H4 (cell line): ENCODE measurements at places on chromosomes 3 and 15. TPM values are rescaled to one million over a fixed set of nuclear protein-coding genes. Genes with fewer than 3 reads are reported as not detected.

- no peak for DNase-seq
Observed at GRCh38 chr3:109899925-109900324, 562.6 kb upstream of the DPPA4 start.

HGD gene
- 0.12 TPM in 1 of 2 replicates, not detected in the other for total RNA-seq

CADPS gene
- total RNA-seq = 0.17 TPM in 1 of 2 replicates, not detected in the other

DNA sequence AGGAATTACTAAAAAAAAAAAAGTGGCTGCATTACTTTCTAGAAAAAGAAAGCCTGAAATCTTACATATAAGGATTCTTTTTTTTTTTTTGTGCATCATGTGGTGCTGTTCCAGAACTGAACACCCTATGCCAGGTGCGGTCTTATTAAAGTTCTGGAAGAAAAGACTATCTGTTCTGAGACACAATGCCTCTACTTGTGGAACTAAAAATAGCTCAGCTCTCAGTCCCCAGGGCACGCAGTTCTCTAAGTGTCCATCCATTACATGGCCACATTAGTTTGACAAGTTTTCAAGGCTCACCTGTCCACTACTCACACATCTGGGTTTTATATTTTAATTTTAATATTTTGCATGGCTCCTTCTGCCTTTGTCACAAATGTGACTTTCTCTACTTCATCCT, 126.6 kb upstream of the ADAMTS9 start:
- no peak for DNase-seq

- no peak for DNase-seq
Observed at GRCh38 chr3:171883257-171883892, 40.2 kb downstream of the TMEM212 start.

LIPC gene
- total RNA-seq = 0.43 and 1.6 TPM in 2 replicates

DNA sequence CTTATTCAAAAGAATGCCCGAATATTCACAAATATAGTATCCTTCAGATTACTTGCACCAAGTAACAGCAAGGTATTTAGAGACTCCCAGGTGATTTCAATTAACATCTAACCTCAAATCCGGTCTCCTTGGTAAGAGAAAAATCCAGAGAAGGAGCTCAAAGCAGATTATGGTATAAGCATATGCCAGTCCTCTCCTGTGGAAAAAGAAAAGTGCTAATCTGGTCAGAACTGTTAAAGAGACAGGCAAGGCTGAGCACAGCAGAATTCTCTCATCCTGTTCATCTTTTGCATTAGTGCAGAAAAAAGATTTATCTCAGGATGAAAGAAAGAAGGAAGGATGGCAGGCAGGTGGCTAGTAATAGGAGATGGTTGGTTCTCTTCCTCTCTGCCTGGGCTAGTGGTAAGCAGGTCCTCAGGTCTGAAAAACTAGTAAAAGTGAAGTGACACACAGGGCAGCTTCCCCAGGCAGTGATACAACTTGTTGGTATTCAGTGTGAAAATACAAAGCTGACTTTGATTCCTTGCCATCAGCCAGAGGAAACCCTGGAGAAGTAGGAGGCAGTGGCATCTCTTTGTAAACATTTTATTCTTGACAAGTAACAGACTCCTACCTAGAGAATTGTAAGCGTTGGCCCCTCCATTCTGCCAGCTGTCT, 14.2 kb downstream of the ATXN7 start:
- no peak for DNase-seq

GRCh38 chr3:11445883-11446282, 173.7 kb downstream of the ATG7 start:
- no peak for DNase-seq

- DNase-seq = no peak
Observed at GRCh38 chr3:15754047-15754446, 43.7 kb downstream of the ANKRD28 start.

TRPC1 gene
- total RNA-seq = 9.8 and 18.0 TPM in 2 replicates

GRCh38 chr3:73718326-73719110, 93.8 kb upstream of the PDZRN3 start:
- no peak for DNase-seq

- DNase-seq = no peak
Observed at GRCh38 chr3:126344380-126345041, 12.7 kb downstream of the KLF15 start.

DNA sequence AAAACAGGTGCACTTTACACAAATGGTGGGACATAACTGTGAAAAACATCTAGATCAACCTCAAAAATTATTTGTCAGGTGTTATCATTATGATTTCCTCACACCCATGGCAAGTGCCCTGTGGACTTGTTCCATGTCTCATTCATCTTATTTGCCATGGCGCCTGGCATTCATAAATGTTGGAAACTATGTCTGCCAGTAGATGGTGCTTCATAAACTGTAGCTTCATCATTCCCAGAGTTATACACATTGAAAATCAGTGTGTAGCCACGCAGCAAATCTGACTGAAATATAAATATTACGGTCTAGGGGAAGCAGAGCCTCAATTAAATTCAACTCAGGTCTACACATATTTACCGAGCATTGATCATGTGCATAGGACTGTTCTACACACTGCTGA, 90.7 kb downstream of the IMPG2 start:
- DNase-seq = peak; percentile 11

OSTN gene
- total RNA-seq = not detected in 2 replicates

GRCh38 chr3:23497156-23497555, 294.0 kb downstream of the UBE2E2 start:
- no peak for DNase-seq

- DNase-seq = no peak
Observed at GRCh38 chr3:190303884-190304283, 18.4 kb downstream of the CLDN1 start.

DNA sequence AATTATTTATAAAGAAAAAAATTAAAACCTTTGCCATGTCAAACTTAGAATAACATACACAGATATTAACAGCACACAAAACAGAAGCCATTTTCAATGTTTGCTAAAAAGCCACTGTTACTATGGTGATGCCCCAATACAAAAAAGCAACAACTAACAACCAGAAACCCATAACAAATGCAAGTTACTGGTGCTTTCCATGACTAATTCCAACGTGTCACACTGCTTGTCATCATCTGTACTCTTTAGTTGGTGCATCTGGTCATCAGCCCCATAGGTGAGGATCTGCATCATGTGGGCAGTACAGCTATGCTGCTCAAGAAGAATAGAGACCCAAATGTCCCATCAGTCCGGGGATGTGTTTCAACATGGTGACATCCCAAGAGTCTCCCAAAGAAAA, 52.8 kb downstream of the ATP8B4 start:
- no peak for DNase-seq

OCA2 gene
- 0.12 TPM in 1 of 2 replicates, not detected in the other for total RNA-seq

HLTF gene
- 54.8 and 63.4 TPM in 2 replicates for total RNA-seq

CHRNA3 gene
- 0.04 TPM in 1 of 2 replicates, not detected in the other for total RNA-seq

GRCh38 chr3:124761935-124762660, 31.8 kb downstream of the UMPS start:
- DNase-seq = no peak

DNA sequence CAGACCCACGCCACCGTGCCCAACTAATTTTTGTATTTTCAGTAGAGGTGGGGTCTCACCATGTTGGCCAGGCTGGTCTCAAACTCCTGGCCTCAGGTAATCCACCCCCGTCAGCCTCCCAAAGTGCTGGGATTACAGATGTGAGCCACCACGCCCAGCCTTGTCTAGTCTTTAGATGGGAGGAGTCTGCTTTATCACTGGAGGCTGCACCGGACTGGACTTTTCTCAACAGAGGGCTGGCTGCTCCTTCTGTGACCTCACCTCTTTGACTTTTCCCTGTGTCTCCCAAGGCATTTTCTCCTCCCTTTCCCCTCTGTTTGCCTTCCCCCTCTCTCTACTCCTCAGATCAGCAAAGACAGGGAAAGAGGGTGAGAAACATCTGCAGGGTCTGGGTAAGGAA, 28.5 kb downstream of the SLCO2A1 start:
- no peak for DNase-seq

DNA sequence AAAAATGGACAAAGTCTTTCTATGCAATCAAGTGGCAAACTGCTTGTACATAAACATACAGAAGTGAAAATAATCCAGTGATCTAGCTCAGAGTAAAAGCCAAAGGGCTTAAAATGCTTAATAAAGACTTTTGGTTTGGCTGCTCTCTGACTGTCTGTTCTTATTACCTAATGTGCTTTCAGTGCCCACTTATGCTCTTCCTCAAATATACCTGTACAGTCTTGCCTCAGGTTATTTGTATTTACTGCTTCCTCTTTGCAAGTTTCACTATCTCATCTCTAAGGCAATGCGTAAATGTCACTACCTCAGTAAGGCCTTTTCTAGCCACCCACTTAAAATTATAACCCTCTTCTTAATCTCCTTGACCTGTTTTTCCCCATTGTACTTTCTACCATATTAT, 171.8 kb downstream of the EPHA6 start:
- DNase-seq = no peak

CYP1A1 gene
- 0.33 and 2.3 TPM in 2 replicates for total RNA-seq

GRCh38 chr3:110393941-110394340, 677.7 kb upstream of the NECTIN3 start:
- DNase-seq = no peak

- DNase-seq = no peak
Observed at GRCh38 chr3:131031660-131032059, 5.0 kb downstream of the NEK11 start.

DNAJA4 gene
- total RNA-seq = not detected in 2 replicates

DNA sequence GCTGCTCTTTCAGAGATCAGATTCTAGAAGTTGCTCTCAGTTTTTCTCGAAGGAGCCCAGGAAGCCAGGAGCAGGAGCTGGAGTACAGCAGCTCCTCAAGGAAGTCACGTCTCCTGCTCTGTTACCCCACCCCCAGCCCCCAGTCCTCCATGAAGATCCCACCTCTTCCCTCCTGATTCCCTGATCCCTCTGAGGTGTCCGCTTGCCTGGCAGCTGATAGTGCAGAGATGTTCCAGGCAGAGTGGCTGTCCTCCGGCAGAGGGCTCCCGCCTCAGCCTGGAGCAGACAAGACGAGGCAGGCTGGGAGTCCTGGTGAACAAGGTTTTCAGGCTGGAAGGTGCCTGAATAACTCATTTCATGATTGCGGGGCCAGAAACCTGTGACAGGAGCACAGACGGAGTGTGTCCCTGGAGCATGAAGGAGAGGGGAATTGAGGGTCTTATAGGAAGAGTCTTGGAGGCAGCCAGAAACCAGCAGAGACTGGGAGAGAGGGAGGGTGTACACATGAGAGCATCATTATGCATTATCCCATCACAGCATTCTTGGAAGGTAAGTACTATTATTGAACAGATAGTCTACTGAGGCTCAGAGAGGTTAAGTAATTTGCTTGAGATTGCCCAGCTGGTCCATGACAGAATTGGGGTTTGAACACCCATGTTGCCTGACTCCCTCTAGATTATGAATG, 1.2 kb downstream of the HRH1 start:
- DNase-seq = peak; percentile 66

DNA sequence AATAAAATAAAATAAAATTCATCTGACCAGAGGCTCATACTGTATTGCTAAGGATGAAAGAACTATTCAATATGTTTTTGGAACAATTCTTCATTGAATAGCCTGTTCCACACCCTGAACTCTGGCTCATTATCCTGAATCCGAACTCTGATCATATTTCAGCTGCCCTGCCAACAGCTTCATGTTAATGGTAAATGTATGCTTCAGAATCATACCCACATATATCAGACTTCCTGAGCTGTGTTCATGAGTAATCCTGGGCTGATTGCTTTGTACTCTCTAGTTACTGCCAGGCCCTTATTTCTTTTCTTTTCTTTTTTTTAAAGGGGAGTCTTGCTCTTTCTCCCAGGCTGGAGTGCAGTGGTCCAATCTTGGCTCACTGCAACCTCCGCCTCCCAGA, 11.8 kb downstream of the INO80 start:
- DNase-seq = no peak

DZIP1L gene
- total RNA-seq = 4.5 and 6.3 TPM in 2 replicates

- no peak for DNase-seq
Observed at GRCh38 chr3:7249493-7250076, 388.7 kb downstream of the GRM7 start.

ILDR1 gene
- not detected in 2 replicates for total RNA-seq

- no peak for DNase-seq
Observed at GRCh38 chr3:192091831-192092230, 630.9 kb downstream of the PYDC2 start.

GRCh38 chr3:188401244-188401993, 247.5 kb downstream of the LPP start:
- no peak for DNase-seq
